ENCODE measurements at places on chromosomes 1 and 21.

DNA sequence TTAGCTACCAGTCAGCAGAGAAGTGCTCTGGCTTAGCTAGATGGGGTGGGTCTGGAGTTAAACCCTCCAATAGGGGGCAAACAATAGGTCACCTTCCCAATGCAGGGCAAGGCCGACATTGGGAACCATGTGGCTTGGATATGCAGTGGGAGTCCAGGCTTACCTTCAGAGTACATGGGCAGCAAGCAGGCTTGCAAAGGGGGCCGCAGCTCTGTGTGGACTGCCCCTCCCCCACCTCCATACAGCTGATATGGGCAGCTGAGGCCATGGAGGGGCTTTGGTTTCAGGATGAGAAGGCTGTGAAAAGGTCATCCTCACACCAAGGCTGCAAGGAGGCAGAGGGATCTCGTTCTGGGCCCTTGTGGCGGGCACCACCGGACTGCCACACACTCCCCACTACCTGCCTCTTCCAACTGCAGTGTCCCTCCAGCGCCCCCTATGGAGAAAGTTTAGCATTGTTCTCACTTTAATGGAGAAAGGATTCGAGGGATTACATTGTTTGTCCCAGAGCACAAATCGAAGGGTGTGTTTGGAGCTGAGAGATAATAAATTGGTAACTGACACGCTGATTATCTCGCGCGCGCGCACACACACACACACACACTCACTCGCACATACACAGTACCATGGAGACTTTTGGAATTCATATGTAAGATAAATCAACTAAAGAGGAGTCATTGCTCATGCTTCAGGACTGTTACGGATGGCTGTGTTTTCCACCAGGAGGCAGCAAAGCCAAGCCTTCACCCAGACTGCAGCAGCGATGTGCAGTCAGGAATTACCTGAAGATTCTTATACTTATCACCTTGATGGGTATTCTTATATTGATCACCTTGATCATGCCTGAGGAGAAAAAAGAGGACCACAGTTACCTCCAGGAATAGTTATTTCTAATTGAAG is 7.0 kb upstream of the SMCP start:
- no peak for DNase-seq

DNA sequence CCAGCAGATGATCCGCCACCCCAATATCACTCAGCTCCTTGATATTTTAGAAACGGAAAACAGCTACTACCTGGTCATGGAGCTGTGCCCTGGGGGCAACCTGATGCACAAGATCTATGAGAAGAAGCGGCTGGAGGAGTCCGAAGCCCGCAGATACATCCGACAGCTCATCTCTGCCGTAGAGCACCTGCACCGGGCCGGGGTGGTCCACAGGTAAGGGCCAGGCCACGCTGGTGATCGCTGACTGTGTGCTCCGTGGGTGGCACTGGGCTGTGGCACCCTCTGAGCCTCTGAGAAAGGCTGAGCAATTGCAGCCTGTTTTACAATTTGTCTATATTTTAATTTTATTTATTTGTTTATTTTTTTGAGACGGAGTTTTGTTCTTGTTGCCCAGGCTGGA is 51.7 kb downstream of the HUNK start:
- no peak for DNase-seq

DNA sequence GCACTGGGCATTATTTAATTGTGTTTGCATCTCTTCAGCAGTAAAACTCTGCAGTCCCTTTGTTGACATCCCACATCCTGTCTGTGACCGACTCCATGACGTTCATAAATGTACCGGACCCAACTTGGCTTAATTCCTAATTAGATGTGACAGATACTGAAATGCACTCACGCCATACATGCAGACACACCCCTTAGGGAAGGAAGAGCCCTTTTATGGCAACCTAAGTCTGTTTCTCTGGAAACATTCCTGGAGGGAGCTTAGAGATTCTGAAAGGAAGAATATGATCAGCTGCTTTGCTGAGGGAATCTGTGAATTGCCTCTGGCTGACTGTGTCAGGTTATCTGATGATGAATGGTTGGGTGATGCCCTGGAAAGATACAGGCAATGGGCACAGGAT is 33.4 kb downstream of the ADAMTS5 start:
- DNase-seq, result no peak

GRCh38 chr1:87398641-87399040 is 70.0 kb downstream of the LMO4 start:
- no peak for DNase-seq

GRCh38 chr1:210541680-210542358 is 213.1 kb downstream of the HHAT start:
- DNase-seq, result no peak

GRCh38 chr1:228455715-228456114 is 31.5 kb upstream of the RNF187 start:
- no peak for DNase-seq

- no peak for DNase-seq
Observed at GRCh38 chr1:193402037-193402436, 215.6 kb upstream of the B3GALT2 start.

DNA sequence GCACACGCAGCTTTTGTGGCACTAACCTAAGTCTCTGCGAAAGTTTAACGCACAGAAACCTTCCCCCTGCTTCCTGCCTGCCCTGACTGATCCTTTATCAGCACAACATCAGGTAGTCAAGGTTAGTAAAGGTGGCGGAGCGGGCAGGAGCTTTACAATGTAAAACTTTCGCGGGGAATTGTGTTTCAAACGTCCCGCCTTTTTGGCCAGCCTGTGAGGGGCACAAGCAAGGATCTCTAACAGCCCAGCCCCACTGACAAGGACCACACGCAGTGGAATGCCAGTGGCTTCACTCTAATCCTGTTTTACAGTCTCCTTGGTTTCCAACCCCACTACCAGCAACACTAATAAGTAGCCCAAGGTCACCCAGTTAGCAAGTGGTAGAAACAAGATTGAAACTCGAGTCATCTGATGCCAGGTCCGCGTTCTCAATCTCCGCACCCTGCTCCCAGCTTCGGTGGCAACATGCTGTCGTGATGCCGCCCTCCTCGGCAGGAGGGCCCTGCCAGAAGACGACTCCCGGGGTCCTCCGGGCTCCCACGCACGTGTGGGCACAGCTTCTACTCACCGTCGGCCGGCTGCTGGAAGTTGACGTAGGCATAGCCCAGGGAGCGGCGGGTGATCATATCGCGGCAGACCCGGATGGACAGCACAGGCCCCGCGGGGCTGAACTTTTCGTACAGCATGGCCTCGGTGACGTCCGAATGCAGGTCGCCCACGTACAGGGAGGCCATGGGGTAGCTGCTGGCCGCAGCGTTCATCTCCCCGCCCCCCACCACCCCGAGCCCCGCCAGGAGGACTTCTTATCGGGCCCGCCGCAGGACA is 1.2 kb downstream of the PABPC4 start:
- DNase-seq, result peak; percentile 48

DNA sequence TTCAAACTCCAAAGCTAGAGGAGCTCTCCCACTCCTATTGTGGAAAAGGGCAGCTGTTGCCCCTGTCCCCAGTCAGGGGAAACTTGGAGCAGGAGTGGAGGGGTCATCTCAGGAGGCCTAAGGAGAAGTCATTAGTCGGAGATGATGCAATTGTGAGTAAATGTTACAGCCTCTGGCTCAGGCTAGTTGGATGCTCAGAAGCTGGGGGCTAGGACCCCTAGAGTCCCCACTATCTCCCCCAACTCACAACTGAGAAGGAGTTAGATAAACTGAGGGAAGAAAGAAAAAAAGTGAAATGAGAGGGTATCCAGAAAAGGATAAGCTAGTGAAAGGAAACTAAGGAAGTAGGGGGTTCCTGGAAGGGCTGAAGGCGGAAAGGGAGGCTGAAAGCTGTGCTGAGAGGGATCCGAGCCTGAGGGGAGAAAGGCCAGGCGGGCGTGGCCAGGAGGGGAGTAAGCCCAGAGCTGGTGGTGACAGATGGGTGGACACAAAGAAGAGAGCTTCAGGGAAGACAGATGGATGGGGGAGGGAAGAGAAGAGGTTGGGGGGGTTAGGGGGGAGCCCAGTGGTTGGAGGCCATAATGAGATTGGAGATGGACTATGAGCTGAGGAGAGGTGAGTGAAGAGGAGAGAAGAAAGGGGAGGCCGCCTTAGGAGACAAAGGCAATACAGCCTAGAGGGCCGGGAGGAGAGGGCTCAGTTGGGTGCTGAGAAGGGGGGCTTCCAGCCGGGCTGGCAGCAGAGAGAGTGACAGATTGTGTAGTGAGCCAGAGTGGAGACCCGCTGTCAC is 4.5 kb upstream of the NHLH1 start:
- DNase-seq, result no peak

DNA sequence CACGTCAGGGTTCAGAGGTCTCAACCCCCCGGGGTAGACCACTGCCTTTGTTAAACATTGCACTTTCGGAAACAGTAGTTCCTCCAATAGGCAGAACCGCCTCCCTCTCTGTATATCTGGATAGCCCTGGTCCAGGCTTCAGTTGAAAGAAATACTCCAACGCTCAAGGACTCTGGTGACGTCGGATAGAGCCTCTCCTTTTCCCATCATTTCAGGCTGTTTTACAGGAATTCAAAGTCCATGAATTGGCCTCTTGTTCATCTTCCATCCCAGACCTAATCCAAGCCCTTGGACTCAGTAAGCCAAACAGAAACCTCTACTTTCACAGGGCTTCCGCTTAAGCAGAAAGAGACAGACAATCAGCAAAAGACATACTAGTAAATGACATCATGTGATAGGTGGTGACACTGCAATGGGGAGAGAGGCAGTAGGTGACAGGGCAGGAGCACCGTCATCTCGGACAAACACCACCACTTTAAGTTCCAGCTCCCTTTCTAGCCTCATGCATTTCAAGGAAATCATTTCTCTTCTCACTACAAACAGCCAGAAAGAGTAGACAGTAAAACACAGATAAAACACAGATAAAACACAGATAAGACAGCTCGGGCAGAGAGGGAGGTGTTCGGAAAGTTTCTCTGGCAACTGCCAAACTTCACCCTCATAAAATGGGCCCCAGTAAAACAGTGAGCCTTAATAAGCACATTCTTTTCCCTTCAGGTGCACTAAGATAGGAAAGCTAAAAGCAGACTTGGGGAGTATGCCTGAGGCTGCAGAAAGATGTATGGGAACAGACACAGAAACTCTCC is 2.3 kb upstream of the PLA2G2A start:
- no peak for DNase-seq

DNA sequence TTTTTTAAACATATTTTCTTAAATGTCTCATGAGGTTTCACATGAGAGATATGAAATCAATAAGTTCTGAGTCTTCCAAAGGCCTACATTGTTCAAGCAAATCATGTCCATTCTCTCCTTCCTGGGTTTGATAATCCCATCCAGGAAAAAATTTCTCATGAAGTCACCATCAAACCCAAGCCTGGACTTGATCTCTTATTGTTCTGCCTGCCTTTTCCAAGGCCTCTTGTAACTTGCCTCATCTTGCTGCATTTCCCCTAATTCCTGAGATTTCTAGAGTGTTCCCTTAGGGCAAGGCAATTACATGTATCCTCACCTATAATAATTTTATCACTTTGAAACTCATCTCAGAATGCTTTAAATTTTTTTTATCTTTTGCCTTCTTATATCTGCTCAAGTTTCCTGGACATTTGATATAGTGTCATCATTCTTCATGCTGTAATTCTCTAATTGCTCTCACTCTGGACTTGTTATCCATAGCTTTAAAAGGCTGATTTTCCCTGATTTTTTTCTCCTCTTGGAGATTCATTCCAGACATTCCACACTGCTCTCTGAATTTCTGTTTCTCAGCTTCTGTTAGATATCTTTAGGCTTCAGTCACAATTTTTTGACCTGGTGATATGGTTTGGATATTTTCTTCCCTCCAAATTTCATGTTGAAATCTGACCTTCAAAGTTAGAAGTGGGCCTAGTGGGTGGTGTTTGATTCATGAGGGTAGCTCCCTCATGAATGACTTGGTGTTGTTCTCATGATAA is 126.4 kb downstream of the LRRC7 start:
- no peak for DNase-seq

DNA sequence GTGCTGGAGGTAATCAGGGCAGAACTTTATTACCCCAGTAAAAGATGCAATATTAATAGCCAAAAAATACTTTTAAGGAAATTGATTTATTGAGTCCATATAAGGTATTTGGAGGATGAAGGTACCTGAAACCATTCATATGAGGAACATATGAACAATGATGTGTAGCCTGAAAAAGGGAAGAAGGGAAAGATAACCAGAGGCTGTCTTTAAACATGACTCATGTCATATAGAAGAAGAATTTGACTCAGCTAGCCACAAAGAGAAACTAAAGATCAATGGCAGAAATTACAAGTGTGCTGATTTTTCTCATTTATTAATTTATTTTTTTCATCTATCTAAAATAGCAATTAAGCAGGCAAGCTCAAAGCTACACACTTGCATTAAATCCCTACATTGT is 136.2 kb upstream of the DUSP10 start:
- DNase-seq, result no peak

- no peak for DNase-seq
Observed at GRCh38 chr1:43043695-43044094, 85.0 kb upstream of the SLC2A1 start.

- no peak for DNase-seq
Observed at GRCh38 chr1:101004061-101004460, 21.5 kb downstream of the DPH5 start.

GRCh38 chr1:230820568-230820967 is 47.8 kb downstream of the C1orf198 start:
- DNase-seq, result no peak

DNA sequence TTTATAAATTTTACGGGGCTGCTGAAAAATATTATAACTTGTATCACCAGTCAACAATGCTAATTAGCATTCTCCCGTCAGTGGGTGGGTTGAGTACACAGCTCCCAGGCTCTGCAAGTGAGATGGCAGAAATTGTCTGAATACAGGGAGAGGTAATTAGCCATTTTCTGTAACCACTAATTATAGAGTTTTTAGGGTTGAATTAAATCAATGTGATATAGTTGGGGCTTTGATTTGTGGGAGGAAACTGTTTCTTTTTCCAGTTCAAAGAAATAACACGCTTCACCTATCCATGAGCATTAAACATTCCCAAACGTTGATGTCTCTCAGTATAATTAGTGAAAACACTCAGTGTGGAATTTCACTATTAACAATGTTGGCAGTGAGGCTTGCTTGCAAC is 1.5 kb downstream of the VANGL1 start:
- no peak for DNase-seq

DNA sequence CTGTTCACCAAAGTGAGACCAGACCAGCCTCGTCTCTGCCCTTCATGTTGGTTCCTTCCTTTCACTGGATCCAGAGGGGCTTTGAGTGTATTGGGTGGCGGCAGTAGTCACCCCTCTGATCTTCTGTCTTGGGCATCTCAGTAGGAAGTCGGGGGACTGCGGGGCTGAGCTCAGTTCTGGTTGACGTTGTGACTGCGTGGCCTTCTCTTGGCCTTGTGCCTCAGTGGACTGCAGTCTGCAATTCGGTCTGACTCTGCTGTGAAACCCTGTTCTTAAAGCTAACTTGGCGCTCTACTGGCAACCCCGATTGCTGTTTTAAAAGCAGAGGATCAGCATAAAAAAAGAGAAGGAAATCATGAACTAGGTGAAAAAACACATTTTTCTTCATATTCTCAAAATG is 56.7 kb downstream of the SLC37A1 start:
- DNase-seq, result no peak

GRCh38 chr1:17757426-17757825 is 2.3 kb downstream of the ACTL8 start:
- no peak for DNase-seq

All from stimulated activated CD4-positive, alpha-beta T cell treated with anti-CD3 and anti-CD28 coated beads, Interleukin-4, amount 100 ng/mL, for 1 hour (primary cell).